ENCODE measurements at places on chromosomes 16 and 17.

DNA sequence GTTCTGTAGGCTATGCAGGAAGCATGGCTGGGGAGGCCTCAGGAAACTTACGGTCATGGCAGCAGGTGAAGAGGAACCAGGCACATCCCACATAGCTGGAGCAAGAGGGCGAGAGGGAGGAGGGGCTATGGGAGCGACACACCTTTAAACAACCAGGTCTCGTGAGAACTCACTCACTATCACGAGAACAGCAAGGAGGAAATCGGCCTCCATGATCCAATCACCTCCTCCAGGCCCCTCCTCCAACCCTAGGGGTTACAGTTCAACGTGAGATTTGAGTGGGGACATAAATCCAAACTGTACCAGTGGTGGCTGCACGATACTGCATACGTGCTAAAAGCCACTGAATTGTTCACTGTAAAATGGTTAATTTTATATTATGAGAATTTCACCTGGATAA, 26.1 kb upstream of the ENPP7 start:
- no peak for DNase-seq

GRCh38 chr17:39916918-39917317, 1.5 kb downstream of the GSDMB start:
- no peak for DNase-seq

GRCh38 chr17:72031219-72031884, 89.5 kb upstream of the SOX9 start:
- DNase-seq = no peak

GRCh38 chr16:47724115-47724785, 263.1 kb downstream of the PHKB start:
- no peak for DNase-seq

GRCh38 chr17:61160789-61161445, 238.7 kb upstream of the TBX2 start:
- DNase-seq = no peak

DNA sequence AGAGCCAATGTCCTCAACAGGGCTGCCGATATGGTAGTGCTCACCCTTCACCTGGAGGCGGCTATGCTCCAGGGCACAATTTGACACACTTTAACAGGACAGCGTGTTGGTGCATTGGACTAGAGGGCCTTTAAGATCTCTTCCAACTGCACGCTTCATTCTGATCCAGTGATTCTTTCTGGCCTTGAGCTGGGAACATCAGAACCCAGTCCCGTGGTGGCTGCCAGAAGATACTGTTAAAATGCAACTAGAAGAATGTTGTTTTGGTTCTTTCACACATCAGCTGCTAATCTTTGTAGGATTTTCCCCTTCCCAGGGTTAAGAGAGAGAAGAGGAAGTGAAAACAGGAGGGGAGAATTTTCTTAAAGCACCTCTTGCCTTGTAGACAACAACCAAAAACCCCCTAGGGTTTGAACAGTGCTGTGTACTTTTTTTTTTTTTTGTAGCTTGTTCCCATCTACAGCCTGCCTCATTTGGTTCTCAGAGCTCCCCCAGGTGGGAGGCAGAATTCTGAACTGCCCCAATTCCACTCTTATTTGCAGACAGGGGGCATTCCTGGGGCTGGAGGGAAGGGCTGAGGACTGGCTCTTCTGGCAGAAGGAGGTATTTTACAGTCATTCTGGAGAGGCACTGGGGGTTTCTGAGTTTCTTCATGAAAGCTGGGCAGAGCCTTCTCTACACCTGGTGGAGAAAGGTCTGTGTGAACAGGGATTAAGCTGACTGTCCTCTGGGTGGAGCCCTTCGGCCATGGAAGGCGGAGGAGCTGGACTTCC, 32.4 kb downstream of the SMARCE1 start:
- peak; percentile 70 for DNase-seq

GRCh38 chr16:3133844-3134243, 985 bp upstream of the ZNF213 start:
- DNase-seq = no peak

DNA sequence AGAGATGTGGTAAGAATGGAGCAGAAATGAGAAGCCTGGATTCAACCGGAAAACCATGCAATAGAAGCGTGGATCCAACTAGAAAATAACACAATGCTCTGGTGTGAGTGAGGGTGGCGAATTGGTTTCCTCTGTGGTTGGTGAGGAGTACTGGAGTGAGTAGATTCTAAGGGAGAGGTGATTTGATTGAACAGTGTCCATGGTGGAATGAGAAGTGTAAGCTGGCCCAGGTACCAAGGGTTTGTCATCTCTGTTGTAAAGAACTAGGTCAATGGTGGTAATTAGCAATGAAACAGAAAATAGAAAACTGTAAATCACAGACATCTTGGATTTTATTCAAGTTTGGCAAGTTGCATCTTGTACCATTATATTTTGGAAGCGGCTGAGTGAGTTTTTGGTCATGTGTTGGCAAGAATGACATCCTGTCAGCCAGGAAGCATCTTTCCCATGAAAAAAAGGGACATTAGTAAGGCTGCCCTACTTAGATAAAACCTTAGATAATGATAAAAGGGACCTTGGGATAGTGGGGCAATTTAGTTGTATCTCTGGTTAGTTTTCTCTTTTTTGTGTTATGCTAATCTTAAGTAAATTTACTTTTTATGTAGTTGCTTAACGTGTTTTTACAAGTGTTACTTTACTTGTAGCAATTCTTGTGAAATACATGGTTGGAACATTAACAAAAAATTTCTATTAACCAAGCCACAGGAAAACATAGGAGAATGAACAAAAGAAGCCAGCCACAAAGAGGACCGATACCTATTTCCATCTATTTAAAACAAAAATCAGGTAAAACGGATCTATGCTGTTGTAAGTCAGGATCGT, 20.9 kb downstream of the HSD17B2 start:
- DNase-seq = no peak

- DNase-seq = no peak
Observed at GRCh38 chr16:67016681-67017420, 12.1 kb upstream of the CBFB start.

DNA sequence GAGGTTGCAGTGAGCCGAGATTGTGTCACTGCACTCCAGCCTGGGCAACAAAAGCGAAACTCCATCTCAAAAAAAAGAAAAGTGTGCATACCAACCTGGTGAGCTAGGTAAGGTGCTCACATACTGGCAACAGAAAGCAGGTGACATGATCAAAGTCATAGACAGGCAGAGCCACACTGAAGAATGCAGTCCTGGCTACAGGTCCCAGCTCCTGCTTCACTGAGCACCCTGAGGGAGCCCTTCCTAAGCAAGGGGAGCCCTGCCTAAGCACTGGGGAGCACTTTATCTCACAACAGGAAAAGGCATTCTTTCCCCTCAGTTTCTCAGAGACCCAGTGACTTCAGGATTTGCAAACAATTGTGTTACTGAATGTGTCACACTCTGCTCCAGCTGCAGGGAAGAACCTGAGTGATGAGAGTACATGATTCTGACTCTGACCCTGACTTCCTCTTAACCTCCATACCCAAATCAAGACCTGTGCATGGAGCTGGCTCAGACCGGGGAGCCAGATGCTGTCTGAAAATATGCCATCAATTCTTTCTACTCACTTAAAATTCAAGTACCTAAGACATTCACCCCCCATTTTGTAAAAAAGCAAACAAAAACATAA, 40.5 kb downstream of the ANKRD11 start:
- DNase-seq = peak; percentile 30

GRCh38 chr16:81693744-81694303, 85.3 kb upstream of the PLCG2 start:
- no peak for DNase-seq

DNA sequence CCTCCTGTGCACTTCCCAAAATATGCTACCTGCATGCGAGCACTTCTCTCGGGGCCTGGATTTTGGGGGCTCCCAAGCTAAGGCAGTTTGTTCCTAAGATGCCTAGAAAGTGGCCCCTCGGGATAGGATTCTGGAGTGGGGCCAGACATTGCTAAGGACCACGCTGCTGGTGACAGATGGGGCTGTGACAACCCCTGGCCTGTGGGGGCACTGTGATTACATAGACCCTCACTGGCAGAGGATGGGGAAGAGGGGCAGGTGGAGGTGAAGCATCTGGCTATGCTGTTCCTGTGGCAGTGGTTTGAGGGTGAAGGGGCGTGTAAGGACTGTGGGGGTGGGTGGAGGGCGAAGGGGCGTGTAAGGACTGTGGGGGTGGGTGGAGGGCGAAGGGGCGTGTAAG, 128.4 kb downstream of the ENGASE start:
- no peak for DNase-seq

Measured in CD4-positive, alpha-beta T cell treated with Interleukin-17A for 4 hours (primary cell).